Aortic smooth muscle cell (primary cell): ENCODE measurements at places on chromosomes 12 and 14. TPM values are rescaled to one million over a fixed set of nuclear protein-coding genes. Genes with fewer than 3 reads are reported as not detected.

SLC5A8 gene
- total RNA-seq, result not detected in 2 replicates

KLHL33 gene
- total RNA-seq, result 0.06 and 0.13 TPM in 2 replicates

KRT2 gene
- not detected in 2 replicates for total RNA-seq

WBP11 gene
- total RNA-seq, result 10.2 and 16.1 TPM in 2 replicates

TRAFD1 gene
- total RNA-seq, result 44.5 and 46.0 TPM in 2 replicates

LAG3 gene
- total RNA-seq, result under 0.01 and 0.12 TPM in 2 replicates

ADAM21 gene
- total RNA-seq, result 0.50 and 1.2 TPM in 2 replicates

MYO1A gene
- total RNA-seq, result under 0.01 and 0.12 TPM in 2 replicates

EFS gene
- 6.3 and 10.7 TPM in 2 replicates for total RNA-seq

TAS2R9 gene
- 0.19 TPM in 1 of 2 replicates, not detected in the other for total RNA-seq

FAM90A1 gene
- total RNA-seq, result 0.06 TPM in 1 of 2 replicates, not detected in the other

ESRRB gene
- under 0.01 and 0.06 TPM in 2 replicates for total RNA-seq

P2RX7 gene
- 1.3 and 2.2 TPM in 2 replicates for total RNA-seq

OAS2 gene
- 11.3 and 12.3 TPM in 2 replicates for total RNA-seq

OR11G2 gene
- not detected in 2 replicates for total RNA-seq

IQSEC3 gene
- under 0.01 TPM in 2 replicates for total RNA-seq

ZNF385A gene
- total RNA-seq, result 0.87 and 0.92 TPM in 2 replicates

TEX52 gene
- not detected in 2 replicates for total RNA-seq

TDRD9 gene
- total RNA-seq, result 0.26 and 1.6 TPM in 2 replicates

SOX5 gene
- total RNA-seq, result 5.2 and 6.8 TPM in 2 replicates

SSTR1 gene
- 0.66 and 1.1 TPM in 2 replicates for total RNA-seq

NKX2-8 gene
- total RNA-seq, result not detected in 2 replicates

SYNDIG1L gene
- total RNA-seq, result not detected in 2 replicates
